ENCODE measurements at places on chromosomes 11 and 22.
A peak's percentile ranks its signal among the peaks of the same experiment; 100 is the strongest.

- no peak for DNase-seq
These were observed 5.3 kb downstream of the KCNE3 start for GRCh38 chr11:74462009-74462408.

DNA sequence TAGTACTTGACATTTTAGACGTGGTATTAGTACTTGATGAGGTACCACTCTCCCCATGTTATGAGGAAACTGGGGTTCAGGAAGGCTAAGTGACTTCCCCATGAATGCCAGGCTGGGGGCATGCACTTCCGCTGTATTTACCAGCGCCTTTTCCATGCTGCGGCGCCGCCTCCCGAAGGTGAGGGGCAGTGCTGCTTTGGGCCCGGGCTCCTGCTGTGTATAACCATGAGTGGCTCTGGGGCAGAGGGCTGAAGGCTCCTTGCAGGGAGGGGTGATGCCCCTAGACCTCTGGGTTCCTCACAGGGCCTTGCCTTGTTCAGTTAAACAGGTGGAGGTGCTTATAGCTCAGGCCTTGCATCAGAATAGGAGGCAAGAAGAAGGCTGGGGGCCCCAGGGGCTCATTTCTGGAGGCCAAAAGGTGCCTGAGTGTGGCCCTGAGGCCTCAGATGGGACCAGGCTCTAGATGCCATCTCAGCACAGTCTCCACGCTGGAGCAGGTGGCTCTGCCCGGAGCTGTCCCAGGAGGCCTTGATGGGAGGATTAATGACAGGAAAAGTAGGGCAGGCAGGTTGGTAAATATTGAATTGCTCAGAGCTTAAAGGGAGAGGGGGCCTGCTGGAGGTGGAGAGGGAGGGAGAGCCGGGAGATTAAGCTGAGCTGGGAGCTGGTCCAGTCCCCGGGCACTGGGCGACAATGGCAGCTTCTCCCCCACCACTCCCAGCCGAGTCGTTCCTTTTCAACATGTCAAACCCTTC lies 129.6 kb downstream of the CEP164 start:
- no peak for DNase-seq

- no peak for DNase-seq
These were observed 15.2 kb downstream of the UFD1 start for GRCh38 chr22:19463491-19464469.

DNA sequence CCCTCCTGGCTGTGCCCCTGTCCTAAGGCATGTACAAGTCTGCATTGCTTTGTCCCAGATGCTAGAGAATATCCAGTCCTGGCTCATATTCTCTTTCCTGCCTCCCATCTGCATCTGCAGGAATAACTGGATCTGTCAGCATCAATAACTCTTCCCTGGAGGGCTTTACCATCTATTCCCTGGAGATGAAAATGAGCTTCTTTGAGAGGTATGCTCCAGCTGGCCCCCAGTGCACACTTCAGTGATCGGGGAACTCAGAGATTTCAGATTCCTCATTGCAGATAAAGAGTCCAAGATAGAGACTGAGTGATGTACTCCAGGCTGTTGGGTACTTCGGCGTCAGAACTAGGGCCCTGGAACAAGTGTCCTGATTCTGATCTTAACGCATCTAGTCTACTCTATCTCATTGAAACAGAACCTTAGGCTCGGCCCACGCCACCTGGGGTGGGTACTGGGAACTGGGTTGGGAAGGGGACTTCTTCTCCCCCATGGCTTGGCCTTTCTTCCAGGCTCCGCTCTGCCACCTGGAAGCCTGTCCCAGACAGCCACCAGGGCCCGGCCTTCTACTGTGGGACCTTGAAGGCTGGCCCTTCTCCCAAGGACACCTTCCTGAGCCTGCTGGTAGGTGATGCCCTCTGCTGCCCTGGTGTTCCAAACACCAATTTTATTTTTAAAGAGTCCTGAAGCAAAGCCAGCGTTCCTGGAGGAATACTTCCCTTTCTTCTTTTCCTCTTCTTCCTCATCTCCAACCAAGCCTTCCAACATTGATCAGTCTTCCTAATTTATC lies 17.8 kb upstream of the GLB1L2 start:
- DNase-seq = no peak

- no peak for DNase-seq
These were observed 449 bp upstream of the TOM1 start for GRCh38 chr22:35299217-35299672.

GRCh38 chr11:23278121-23278520 lies 417.8 kb upstream of the CCDC179 start:
- no peak for DNase-seq

- DNase-seq = no peak
These were observed 849 bp upstream of the APOBEC3B start for GRCh38 chr22:38981005-38981991.

DNA sequence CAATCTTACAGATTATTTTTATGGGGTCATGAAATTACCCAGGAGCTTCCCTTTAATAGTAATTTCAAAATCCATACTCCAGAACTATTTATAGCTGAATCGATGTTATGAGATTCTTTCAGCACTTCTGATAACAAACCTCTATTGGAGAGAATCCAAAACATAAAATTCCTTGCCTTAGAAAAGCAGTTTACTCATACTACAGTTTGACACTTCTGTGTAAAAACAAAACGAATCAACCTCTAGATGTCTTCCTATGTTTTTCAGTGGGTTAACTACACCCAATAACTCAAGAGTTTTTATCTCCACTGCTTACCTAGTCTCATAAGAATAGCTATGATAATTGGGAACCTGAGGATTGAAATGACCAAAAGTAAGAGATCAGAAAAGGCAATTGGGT lies 35.6 kb downstream of the KIF18A start:
- DNase-seq = no peak

DNA sequence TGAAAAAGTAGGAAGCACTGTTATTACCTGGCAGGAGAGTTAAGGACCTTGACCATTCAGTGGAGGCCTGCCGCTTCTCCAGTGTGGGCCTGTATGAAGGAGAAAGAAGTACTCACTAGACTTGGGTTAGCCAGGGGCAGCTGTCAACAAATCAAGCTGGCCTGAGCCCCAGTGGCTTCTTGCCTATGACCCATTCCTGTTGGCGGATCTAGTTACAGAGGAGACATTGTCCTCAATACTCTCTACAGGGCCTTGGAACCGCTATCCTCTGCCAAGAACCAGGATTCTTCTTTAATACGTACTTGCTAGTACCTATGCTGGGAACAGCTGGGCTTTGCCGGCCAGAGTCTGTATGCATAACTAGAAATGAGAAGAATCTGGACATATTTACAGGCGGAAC lies 68.1 kb downstream of the ALX4 start:
- DNase-seq = no peak

GRCh38 chr22:40156001-40156516 lies 21.7 kb upstream of the TNRC6B start:
- DNase-seq = no peak

DNA sequence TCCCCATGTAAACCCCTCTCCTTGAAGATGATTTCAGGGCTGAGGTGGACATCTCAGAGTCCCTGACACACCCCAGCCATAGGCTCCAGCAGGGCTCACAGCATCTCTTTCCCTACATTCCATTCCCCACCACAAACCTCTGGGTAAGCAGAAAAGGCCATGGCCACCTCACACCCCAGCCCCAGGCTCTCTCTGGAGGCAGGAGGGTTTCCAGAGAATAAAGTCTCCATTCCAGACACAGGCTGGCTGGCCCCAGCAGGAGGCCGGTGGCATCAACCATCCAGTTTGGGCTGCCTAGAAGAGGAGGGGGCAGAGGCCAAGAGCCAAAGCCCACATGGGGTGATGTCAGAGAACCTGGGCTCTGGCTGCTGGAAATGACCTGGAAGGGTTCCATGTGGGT lies 61.4 kb downstream of the TP53I11 start:
- DNase-seq = no peak

DNA sequence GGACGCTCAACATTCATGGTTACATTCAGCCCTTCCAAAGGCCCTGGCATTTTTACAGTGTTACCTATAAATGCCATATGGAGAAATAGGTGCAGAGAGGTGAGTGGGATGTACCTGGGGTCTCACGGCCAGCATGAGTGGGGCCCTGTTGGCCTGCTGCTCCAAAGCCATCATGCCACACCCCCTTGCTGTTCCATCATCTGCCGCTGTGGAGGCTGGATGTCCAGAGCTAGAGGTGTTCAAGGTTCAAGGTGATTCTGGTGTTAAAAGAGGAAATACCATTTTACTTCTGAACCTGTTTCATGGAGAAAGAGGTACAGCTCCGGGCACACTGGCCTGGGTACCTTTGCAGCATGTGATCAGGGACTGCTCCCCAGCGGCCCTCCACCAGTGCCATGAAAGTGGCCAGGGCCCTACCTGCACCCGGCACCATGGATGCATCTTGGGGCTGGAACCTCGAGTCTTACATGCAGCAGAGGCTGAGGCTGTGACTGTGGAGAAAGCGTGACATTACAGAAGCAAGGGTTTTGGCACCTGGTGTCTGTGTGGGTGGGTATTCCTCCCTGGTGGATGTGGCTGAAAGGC lies 68.6 kb downstream of the PARVB start:
- no peak for DNase-seq

DNA sequence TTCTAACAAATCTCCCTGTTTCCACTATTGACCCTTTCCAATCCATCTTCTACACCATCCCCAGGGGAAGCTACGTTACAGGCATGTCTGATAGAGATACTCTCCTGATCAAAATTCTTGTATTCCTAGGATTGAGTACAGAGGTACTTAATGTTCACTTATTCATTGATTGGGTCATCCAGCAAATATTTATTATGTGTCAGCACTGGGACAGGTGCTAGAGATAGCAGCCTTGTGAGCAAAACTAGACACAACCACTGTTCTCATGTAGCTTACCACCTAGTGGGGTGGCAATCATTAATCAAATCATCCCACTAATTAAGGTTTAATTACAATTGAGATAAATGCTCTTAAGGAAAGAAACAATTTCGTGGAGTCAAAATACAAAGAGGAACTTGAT lies 9.4 kb upstream of the RTCB start:
- no peak for DNase-seq

- peak; percentile 18 for DNase-seq
These were observed 41.0 kb upstream of the PRDM11 start for GRCh38 chr11:45105233-45105983.

GRCh38 chr22:42138122-42138770 lies 7.6 kb upstream of the CYP2D6 start:
- DNase-seq = no peak
